ENCODE measurements at places on chromosomes 12 and 14.
A peak's percentile ranks its signal among the peaks of the same experiment; 100 is the strongest.

DNA sequence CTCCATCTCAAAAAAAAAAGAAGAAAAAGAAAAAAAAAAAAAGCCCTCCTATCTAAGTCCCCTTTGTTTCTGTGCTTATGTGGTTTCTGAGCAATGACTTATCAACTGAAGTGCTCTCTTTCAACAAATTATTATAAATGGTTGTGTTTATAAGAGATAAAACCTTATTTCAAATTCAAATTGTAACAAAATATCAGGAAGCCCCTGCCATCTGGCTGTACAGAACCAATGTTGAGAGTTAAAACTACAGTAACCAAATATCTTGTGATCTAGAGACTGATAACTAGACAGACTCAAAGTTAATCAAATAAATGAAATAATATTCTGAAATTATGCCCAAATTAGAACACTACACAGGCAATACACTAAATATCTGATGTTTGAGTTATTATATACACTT is 143.0 kb upstream of the CPNE8 start:
- DNase-seq: no peak

DNA sequence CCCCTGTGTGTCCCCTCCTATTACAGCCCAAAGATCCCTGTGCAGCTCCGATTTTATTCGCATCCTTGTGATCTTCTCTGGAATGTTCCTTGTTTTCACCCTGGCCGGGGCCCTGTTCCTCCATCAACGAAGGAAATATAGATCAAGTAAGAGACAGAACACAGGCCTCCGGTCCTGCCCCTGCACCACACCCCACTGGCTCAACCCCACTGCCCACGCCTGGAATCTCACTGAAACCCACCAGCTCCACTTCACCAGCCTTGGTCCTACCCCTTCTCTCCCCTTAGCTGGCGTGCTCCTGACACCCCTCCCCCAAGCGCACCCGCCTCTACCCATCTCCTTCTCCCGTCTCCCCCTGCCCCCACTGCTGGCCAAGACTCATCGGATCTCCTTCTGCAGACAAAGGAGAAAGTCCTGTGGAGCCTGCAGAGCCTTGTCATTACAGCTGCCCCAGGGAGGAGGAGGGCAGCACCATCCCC is 934 bp upstream of the TAPBPL start:
- DNase-seq: no peak

GRCh38 chr14:29681316-29681715 is 246.3 kb downstream of the PRKD1 start:
- DNase-seq: peak; percentile 17

DNA sequence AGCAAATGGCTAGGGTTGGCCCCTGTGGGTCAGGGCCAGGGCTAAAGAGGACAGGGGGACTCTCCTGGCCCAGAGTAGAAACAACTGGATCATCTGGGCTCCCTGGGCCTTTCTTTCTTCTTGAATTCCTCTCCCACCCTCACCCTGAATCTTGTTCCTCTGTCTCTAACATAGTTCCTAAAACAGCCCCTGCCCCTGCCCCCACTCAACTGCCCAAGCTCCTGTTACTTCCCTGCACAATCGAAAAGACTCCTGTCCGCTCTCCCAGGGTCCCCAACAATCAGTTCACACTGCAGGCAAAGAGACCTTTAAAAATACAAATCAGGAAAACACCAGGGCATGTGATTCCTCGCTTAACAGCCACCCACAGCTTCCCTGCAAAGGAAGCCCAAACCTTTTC is 18.0 kb upstream of the ANKRD33 start:
- DNase-seq: no peak

- peak; percentile 47 for DNase-seq
Measured at GRCh38 chr12:4934407-4935035, 24.8 kb downstream of the KCNA1 start.

GRCh38 chr14:61656341-61656740 is 39.0 kb upstream of the HIF1A start:
- no peak for DNase-seq

GRCh38 chr14:97349946-97350345 is 552.8 kb downstream of the VRK1 start:
- DNase-seq: no peak

GRCh38 chr12:111584959-111585358 is 14.2 kb downstream of the ATXN2 start:
- DNase-seq: no peak

GRCh38 chr12:75850721-75851462 is 180.7 kb downstream of the PHLDA1 start:
- peak; percentile 96 for DNase-seq

GRCh38 chr14:50380455-50380854 is 16.2 kb downstream of the CDKL1 start:
- DNase-seq: no peak

DNA sequence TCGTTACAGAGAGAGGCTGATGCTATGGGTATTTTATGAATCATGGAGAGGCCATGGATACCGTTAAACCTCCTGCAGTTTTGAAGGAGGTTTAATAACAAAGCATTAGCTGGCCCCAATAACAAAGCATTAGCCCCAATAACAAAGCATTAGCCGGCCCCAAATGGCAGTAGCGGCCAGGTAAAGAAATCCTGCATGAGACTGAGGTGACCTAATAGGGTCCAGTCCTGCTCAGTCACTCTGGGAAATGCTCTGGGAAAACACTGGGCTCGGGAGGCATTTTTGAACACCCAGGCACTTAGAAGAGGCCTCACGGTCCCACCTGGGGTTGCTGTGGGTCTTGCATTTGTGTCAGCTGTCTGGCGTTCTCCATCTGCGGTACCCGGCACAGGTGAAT is 776 bp upstream of the RIN3 start:
- DNase-seq: no peak

- no peak for DNase-seq
Measured at GRCh38 chr12:123149088-123149487, 1.8 kb downstream of the PITPNM2 start.

- peak; percentile 26 for DNase-seq
Measured at GRCh38 chr12:130031571-130032189, 127.9 kb upstream of the TMEM132D start.

- DNase-seq: no peak
Measured at GRCh38 chr14:81561084-81561775, 27.6 kb upstream of the SEL1L start.

- DNase-seq: no peak
Measured at GRCh38 chr12:89363084-89363483, 10.8 kb upstream of the DUSP6 start.

GRCh38 chr14:65704437-65704836 is 291.9 kb downstream of the FUT8 start:
- DNase-seq: peak; percentile 73

GRCh38 chr12:68766646-68767045 is 20.7 kb downstream of the SLC35E3 start:
- no peak for DNase-seq

GRCh38 chr12:124123296-124124000 is 150.4 kb downstream of the ZNF664 start:
- no peak for DNase-seq

GRCh38 chr14:38311655-38312054 is 55.8 kb upstream of the CLEC14A start:
- DNase-seq: no peak

DNA sequence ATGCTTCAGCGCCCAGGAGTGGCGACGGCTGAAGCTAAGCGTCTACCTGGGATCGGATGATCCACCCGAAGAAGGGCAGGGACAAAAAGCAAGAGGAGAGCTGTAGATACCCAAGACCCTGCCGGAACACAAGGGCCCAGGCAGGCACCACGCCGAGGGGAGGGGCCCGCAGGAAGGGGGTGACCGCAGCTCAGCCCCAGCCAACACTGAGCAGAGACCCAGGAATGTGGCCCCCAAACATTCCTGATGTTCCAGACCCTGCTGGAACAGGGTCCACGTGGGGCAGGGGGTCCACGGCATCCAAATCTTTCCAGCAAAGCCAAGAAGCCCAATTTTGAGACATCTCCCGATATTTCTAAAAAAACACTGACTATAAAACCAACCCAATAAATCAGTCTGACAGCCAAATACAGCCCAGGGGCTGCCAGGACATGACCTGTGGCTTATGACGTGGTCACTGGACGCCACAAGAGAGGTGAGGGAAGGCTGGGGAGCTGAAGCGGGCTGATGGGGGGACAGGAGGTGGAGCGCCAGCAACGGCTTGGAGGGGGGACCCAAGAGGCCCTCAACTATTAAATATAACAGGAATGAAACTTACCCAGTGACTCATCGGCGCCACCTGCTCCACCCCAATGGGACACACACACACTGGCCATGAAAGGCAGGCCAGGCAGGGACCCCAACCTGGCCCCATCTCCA is 58.9 kb downstream of the NCOR2 start:
- DNase-seq: peak; percentile 61

- DNase-seq: peak; percentile 10
Measured at GRCh38 chr12:112182499-112182898, 57.1 kb downstream of the TRAFD1 start.

DNA sequence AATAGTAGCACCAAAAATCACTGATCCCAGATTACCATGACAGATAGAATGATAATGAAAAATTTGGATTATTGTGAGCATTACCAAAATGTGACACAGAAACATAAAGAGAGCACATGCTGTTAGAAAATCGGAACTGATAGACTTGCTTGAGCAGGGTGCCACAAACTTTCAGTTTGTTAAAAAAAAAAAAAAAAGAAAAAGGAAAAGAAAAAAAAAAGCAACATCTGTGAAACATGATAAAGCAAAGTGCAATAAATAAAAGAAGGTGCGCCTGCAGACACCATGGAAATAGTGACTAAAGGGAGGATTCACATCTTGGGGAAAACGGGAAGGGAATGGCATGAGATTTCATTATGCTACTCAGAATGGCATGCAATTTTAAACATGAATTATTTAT is 6.6 kb upstream of the PARP11 start:
- DNase-seq: no peak

DNA sequence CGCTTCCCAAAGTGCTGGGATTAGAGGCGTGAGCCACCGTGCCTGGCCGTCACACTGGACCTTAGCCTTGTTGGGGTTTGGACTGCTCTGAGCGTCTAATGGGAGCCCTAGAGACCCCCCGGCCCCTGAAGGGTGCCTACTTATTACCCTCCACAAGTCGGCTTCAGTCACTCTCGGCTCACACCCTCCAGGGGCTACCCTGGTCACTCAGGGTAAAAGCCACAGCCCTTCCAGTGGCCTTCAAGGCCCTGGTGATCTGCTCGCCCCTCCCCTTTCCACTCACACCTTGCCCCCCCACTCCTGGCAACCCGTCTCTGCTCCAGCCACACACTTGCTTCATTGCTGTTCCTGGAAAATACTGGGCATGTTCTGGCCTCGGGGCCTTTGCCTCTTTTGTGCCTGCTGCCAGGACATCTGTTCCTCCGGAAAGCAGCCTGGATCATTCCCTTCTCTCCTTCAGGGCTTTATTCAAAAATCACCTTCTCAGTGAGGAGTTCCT is 3.6 kb upstream of the MORN3 start:
- DNase-seq: no peak

- peak; percentile 98 for DNase-seq
Measured at GRCh38 chr12:58750484-58750883, 169.8 kb downstream of the LRIG3 start.

GRCh38 chr12:51721282-51721940 is 127.1 kb downstream of the FIGNL2 start:
- peak; percentile 29 for DNase-seq

- DNase-seq: no peak
Measured at GRCh38 chr12:2986876-2987275, 27.7 kb downstream of the TEAD4 start.

GRCh38 chr12:40560848-40561247 is 131.4 kb upstream of the CNTN1 start:
- no peak for DNase-seq

DNA sequence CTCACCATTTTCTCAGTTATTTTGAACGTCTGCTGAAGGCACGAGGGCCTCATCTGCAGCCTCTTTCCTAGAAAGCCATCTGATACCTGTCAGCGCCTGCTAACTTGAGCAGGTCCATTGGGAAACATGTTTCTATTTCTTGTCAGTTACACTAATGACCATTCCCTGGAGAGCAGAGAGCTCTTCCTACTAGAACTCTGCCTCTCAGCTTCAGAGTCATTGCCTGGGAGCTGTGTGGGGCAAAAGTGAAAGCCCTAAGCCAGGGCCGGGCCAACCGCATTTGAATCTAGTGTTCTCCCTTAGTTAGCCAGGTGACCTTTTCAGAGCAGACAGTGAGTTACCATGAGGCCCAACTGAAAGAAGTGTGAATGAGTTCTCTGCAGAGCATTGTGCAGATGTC is 135.8 kb downstream of the EML1 start:
- DNase-seq: peak; percentile 23

DNA sequence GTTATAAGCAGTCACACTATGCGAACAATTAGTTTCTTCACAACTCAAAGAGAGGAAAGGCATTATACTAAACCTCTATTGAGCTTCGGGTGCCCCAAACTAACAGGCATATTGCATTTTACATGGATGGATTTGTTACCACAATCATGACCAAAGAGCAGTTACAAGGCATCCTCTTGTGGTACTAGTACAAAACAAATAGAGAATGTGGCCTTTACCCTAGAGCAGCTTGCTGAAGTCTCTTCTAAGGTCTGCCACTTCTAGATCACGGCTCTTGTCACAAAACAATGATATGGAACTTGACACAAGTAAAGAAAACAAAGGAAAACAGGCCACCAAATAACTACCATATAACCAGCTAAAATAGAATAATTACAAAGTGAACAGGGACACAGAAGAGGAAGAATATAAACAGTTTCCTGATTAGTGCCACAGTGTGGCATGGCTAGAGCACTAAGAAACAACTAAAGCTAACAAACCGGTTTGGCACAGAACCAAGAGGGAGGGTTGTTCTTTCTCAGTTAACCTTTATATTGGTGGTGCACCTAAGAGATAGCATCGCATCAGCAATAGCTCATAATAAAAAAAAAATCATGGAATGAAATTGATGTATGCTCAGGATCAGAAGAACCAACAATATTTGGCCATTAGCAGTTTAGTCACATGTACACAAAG is 209.7 kb upstream of the ATP2B1 start:
- DNase-seq: no peak
